ENCODE measurements at places on chromosomes 5 and 9.

DNA sequence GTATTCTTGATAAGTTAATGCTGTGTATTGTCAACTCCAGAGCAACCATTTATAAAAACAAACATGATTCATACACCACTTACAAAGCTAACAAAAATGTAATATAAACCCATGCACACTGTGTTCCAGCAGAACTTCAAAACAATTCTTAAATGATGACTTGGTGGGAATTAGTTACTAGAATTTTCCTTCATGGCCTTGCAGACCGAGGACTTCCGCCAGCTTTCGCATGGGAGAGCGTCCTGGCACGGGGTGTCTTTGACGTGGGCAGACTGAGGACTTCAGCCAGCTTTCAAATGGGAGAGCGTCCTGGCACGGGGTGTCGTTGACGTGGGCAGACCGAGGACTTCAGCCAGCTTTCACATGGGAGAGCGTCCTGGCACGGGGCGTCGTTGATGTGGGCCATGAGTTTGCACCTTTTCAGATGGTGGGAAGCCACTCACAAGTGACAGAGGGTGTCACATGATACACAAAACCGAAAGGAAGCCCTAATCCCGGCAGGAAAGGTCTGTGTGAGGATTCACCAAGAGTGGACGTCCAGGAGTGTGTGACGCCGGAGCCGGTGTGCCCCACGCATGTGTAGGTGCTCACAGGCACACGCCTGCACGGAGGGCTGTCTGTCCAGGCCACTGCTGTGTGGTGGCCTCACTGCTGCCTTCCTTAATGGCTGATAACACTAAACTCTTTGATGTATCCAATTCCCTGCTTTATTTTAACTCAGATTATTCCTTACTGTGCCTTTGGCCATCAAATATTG, 211.3 kb upstream of the IRX4 start:
- DNase-seq = peak; percentile 70

DNA sequence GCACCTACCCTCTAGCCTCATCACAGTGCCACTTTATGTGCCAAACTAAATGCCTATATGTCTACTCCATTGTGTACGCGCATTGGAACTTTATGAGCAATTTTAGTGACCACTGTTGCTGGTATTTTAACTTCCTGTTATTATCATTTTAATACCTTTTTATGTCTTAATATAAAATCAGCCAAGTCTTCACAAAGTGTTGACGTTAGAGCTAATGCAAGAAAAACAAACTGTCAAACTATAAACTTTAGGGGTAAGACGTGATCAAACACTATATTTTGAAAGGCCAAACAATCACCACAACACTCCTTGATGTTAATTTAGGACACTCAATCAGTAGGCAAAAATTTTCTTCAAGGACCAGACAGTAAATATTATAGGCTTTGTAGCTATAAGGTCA, 73.9 kb downstream of the PRELID2 start:
- no peak for DNase-seq

- no peak for DNase-seq
These were observed 139.4 kb upstream of the IL12B start for GRCh38 chr5:159469496-159470372.

GRCh38 chr9:37788332-37788731, 3.5 kb upstream of the EXOSC3 start:
- no peak for DNase-seq

GRCh38 chr9:134605966-134606357, 35.6 kb upstream of the COL5A1 start:
- DNase-seq = no peak

- no peak for DNase-seq
These were observed 40.5 kb upstream of the LRRC14B start for GRCh38 chr5:150746-151145.

GRCh38 chr5:20323323-20323722, 335.3 kb upstream of the CDH18 start:
- peak; percentile 5 for DNase-seq

- DNase-seq = peak; percentile 50
These were observed 6.9 kb upstream of the NDUFB6 start for GRCh38 chr9:32579706-32580331.

Data from astrocyte of the spinal cord (primary cell).